ENCODE measurements at places on chromosomes 1 and 21.

DNA sequence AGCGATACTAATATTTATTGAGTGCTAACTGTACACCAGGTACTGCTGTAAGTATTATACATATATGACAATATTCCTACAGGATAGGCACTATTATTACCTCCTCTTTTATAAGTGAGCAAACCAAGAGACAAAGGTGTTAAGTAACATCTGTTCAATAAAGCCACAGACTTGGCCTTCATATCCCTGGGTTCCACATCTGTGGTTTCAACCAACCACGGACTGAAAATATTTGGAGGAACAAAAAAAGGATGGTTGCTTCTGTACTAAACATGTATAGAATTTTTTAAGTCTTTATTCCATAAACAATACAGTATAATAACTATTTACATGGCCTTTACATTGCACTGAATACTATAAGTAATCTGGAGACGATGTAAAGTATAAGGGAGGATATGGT is 95.1 kb downstream of the RERE start:
- no peak for DNase-seq

DNA sequence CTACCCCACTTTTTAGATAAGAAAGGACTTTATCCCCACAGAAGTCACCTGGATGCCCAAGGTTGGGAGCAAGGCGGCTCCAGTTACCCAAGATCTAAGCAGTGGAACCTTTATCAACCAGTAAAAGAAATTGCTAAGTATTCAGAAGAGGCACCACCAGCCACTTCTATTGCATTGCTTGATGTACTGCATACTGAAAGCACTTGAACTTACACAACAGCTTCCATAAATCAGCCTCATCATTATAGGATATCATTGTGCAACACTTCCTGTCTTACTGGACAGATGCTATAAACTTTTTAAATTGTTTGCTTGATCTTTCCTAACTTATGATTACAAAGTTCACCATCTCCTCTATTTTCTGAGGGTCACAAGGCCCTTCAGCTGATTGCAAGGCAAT is 642.7 kb upstream of the CXADR start:
- no peak for DNase-seq

DNA sequence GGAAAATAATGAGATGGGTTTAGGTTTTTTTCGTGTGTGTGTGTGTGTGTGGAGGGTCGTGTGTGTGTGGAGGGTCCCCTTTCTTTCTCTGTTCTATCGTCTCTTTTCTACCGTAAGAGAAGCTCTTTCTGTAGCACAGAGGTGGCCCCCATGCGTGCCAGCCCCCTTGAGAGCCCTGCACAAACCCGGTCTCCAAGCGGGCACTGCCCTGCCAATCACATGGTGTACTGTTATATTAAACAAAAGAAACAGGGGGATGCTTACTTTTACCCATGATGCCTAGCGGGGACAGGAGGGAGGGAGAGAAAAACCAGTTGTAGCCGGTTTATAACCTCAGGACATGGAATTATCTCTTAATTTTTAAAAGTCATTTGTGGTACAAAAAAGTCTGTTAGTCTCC is 41.0 kb downstream of the GATAD2B start:
- no peak for DNase-seq

- DNase-seq: no peak
These were observed 87.7 kb upstream of the LYPLAL1 start for GRCh38 chr1:219085988-219086387.

DNA sequence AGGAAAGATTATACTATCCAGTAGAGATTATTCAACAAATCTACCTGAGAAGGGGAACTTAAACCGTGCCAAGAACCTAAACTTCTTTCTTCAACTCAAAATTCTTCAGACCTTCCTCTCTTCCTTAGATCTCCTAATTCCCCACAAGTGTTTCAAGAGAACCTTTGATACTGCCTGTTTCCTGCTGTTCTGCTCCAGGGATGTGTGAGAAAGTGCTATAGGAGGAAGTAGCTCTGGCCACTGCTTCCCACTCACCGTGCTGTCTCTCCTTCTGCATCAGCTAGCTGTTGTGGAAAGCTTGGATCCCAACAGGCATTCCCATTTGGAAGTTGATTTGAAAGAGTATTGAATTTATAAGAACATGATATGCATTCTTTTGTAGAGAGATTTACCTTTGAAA is 4.5 kb upstream of the NOS1AP start:
- no peak for DNase-seq
